Neural progenitor cell (in vitro differentiated cells): ENCODE measurements at places on chromosomes 16 and 17. TPM values are rescaled to one million over a fixed set of nuclear protein-coding genes. Genes with fewer than 3 reads are reported as not detected.

Gene CDRT15L2
- total RNA-seq = not detected in 2 replicates

Gene CFAP97D1
- not detected in 2 replicates for total RNA-seq

Gene TEKT5
- total RNA-seq = 0.07 and 0.50 TPM in 2 replicates

Gene CCDC182
- not detected in 2 replicates for total RNA-seq

Gene UTS2R
- 0.46 TPM in 1 of 2 replicates, not detected in the other for total RNA-seq

GRCh38 chr16:53612003-53612402, 91.7 kb downstream of the RPGRIP1L start:
- H3K4me1 ChIP-seq = peaks cover 8% of the 10 kb centered on the region
- no peak for DNase-seq
- H3K27ac ChIP-seq = no peak overlapping the region
- H3K27me3 ChIP-seq = no peaks in the 10 kb centered on the region

- DNase-seq = no peak
- no peaks in the 10 kb centered on the region for H3K27me3 ChIP-seq
- H3K27ac ChIP-seq = no peak overlapping the region
- no peak overlapping the region for H3K4me3 ChIP-seq
- no peaks in the 10 kb centered on the region for H3K4me1 ChIP-seq
Measured at GRCh38 chr16:70649300-70649699, 2.9 kb downstream of the IL34 start.

DNA sequence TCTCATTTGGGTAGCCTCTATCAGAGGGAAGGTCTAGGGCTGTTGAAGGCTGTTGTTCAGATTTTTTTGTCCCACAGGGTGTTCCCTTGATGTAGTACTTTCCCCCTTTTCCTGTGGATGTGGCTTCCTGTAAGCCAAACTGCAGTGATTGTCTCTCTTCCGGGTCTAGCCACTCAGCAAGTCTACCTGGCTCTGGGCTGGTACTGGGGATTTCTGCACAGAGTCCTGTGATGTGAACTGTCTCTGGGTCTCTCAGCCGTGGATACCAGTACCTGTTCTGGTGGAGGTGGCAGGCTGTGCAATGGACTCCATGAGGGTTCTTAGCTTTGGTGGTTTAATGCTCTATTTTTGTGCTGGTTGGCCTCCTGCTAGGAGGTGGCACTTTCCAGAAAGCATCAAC, 23.3 kb upstream of the CCR7 start:
- H3K4me3 ChIP-seq = no peak overlapping the region
- H3K27me3 ChIP-seq = no peaks in the 10 kb centered on the region
- no peaks in the 10 kb centered on the region for H3K36me3 ChIP-seq
- no peaks in the 10 kb centered on the region for H3K4me1 ChIP-seq
- no peak overlapping the region for H3K27ac ChIP-seq

- H3K27ac ChIP-seq = no peak overlapping the region
- H3K4me3 ChIP-seq = no peak overlapping the region
- H3K36me3 ChIP-seq = no peaks in the 10 kb centered on the region
- H3K4me1 ChIP-seq = peaks cover 33% of the 10 kb centered on the region
Measured at GRCh38 chr17:66364508-66364907, 62.1 kb downstream of the PRKCA start.

- peaks cover 19% of the 10 kb centered on the region for H3K4me1 ChIP-seq
- H3K4me3 ChIP-seq = peak overlapping the region; percentile 40
- H3K27ac ChIP-seq = no peak overlapping the region
- H3K36me3 ChIP-seq = no peaks in the 10 kb centered on the region
- DNase-seq = peak; percentile 52
Measured at GRCh38 chr17:49881054-49881402, 33.2 kb upstream of the TAC4 start.

- peaks cover 21% of the 10 kb centered on the region for H3K4me1 ChIP-seq
- H3K27ac ChIP-seq = no peak overlapping the region
- H3K36me3 ChIP-seq = no peaks in the 10 kb centered on the region
- peaks cover 4% of the 10 kb centered on the region for H3K27me3 ChIP-seq
Measured at GRCh38 chr16:17367036-17367435, 103.7 kb downstream of the XYLT1 start.

GRCh38 chr16:698911-699671, 6.5 kb downstream of the FBXL16 start:
- no peak overlapping the region for H3K4me3 ChIP-seq
- no peaks in the 10 kb centered on the region for H3K36me3 ChIP-seq
- H3K27ac ChIP-seq = no peak overlapping the region
- DNase-seq = no peak
- peaks cover 100% of the 10 kb centered on the region for H3K27me3 ChIP-seq

GRCh38 chr17:40687106-40687505, 16.4 kb downstream of the KRT24 start:
- no peaks in the 10 kb centered on the region for H3K4me1 ChIP-seq
- no peaks in the 10 kb centered on the region for H3K27me3 ChIP-seq
- no peak overlapping the region for H3K4me3 ChIP-seq
- DNase-seq = no peak
- no peak overlapping the region for H3K27ac ChIP-seq
